CD4-positive, alpha-beta T cell treated with Interleukin-12 subunit alpha and Interleukin-12 subunit beta, for 1 hour (primary cell): ENCODE measurements at places on chromosomes 5 and 9.

- no peak for DNase-seq
These were observed 91.4 kb upstream of the ZNF462 start for GRCh38 chr9:106771608-106772007.

- no peak for DNase-seq
These were observed 14.3 kb upstream of the PSMB7 start for GRCh38 chr9:124429530-124429867.

GRCh38 chr9:75878488-75878860 is 12.0 kb upstream of the PCSK5 start:
- DNase-seq, result no peak

DNA sequence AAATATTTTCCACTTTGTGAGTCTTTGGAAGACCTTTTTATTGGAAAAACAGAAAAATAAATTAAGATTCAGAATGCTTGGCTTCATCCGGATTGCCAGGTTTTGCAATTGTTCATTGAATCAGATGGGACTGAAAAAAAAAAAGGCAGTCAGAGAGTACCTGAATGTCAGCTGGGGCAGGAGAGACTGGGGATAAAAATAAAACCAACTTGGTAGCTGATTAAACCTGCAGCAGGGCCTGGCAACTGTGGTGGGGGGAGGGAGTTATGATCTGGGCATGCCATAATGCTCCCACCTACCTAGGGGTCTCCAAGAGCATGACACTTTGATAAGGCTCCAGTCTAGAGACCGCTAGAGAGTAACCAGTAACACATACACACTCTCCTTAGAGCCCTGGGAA is 454.4 kb downstream of the DTWD2 start:
- DNase-seq, result no peak

DNA sequence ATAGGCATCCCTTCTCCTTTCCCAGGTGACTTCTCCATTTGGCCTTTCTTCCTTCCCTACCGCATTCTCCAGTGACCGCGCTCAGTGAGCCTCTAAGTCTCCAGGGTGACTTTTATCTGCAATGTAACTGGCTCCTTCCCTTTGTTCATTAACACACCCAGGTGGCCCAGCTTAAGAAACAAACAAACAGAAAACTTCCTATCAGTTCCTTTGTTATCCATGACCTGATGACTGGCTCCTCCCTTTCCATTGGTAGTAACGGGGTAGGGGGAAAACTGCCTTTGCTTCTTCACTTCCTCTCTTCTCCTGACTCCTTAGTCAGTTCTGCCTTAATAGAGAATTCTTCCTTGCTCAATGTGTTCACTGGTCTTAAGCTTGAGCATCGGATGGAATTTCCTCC is 7.0 kb upstream of the SH3GL2 start:
- no peak for DNase-seq

DNA sequence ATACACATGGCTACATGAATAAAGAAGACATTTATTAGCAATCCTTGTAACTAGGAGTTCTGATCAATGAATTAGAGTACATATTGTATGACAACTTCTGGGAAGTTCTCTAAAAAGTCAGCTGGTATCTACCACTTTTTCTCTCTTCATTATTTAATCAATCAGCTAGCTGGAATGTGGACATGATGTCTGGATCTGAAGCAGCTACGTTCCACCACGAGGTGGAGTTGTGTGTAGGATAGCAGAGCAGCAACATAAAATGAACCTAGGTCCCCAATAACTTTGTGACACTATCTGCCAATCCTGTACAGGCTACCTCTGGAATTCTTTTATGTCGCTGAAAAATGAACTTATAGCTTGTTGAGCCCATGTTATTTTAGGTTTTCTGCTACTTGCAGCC is 32.9 kb upstream of the ENTREP1 start:
- no peak for DNase-seq
